ENCODE measurements at places on chromosomes 3 and 15. TPM values are rescaled to one million over a fixed set of nuclear protein-coding genes. Genes with fewer than 3 reads are reported as not detected.

DNA sequence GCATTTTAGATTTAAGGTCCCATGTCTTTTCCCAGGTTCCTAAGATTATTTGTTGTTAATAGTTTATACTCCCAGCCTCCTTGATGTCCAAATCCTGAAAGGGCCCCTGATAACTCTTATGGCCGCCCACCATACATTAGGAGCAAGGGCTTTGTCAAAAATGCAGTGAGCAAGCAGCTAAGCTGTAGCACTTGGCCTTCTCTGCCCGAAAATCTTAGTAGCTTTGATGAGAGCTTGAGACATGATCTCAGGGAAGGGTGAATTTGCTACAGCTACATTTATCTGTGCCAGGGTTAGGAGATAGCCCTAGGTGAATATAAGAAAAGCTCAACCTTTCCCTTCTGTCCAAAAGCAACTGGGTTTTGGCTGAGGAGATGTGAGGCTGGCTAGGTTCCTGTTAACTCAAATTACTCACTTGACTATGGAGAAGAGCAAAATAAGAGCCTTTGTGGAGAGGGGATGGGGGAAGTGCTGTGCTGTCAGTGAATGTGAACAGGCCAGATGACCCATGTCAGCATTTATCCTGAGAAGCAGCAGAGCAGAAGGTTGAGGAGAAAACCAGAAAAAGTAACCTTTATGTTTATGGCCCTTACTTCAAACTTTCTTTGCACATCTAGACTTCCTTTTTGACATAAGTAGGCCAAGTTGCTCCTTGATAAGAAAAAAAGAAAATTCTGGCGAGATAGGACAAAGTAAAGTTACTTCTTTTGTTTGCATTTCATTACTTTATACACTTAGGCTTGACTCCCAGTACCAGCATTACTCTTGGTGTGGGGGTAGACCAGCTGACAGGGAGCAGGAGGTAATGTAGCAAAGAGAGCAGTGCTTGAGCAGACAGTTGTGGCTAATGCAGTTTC, 21.1 kb downstream of the MAPK6 start:
- DNase-seq: no peak

DNA sequence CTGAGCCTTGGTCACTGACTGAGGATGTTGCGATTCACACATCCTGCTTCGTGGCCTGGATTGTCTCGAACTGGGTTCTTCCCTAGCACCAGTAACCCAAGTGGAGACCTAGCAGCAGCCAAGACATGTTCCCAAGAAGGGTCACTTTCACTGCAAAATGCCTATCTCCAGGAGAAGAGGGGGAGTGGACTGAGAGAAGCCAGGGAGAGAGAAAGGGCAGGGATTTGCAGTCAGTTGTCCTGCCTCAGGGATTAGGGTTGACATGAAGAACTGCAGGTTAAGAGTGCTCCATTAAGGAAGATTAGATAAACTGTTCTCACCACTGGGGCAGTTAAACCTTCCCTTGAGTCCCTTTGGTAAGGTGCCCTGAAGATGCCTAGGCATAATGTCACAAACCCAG, 5.7 kb upstream of the CD276 start:
- no peak for DNase-seq

DNA sequence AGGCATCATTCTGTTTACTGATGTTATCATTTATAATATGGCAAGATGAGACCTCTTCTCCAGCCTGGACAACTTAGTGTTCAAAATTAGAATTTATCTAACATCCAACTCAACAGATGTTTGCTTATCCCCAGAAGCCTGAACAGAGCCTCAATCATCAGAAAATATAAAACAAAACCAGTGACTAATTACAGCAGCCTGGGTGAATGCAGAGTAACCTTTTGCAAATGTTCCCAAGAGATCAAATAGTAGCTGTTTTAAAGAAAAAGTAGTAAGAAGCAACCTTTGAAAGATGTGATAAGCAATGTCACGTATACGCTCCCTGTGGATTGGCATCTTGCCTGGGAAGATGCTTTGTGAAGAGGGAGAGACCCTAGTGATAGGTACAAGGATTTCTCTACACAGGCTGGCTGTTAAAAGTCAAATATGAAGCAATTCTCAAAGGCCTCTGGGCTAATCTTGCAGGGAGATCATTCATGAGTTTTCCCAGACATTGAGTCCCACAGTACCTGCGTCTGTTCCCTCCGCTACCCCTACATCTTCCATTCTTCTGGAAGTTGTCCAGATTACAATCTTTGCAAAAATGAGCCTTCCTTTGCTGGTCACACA, 39.3 kb upstream of the PRICKLE2 start:
- no peak for DNase-seq

DNA sequence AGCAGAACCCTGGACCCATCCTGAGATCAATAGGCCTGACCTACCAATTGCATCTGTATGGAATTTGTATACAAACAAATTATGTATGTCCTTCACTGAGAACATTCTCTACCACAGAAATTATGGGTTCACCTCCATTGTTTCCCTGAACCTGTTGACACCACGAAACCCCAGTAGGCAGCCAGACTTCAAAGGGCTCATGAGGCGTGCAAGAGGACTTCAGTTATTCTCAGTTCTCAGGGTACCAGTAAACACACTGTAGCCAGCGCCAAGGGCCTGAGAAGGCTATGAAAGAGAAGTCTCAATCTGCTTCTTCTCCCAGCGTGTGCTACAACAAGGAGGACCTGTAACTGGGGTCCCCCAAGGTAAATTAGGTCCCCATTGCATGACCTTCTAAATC, 254.9 kb upstream of the GOLGA6L4 start:
- no peak for DNase-seq

- no peak for DNase-seq
Observed at GRCh38 chr3:74591946-74592345, 22.5 kb downstream of the CNTN3 start.

DNA sequence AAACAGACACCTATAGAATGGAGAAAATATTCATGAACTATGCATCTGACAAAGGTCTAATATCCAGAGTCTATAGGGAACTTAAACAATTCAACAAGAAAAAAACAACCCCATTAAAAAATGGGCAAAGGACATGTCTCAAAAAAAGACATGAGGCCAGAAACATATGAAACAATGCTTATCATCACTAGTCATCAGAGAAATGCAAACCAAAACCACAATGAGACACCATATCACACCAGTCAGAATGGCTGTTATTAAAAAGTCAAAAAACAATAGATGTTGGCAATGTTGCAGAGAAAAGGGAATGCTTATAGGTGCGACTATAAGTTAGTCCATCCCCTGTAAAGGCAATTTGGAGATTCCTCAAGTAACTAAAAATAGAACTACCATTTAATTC, 11.4 kb upstream of the HDGFL3 start:
- no peak for DNase-seq

GRCh38 chr3:64262574-64263114, 37.4 kb upstream of the PRICKLE2 start:
- DNase-seq: no peak

The SLC22A14 gene
- total RNA-seq: not detected

The PPP1R14D gene
- 4.9 TPM for total RNA-seq

The ACTRT3 gene
- 3.3 TPM for total RNA-seq

The ISY1 gene
- 21.7 TPM for total RNA-seq
